ENCODE measurements at places on chromosomes 7 and 10. TPM values are rescaled to one million over a fixed set of nuclear protein-coding genes. Genes with fewer than 3 reads are reported as not detected.

DNA sequence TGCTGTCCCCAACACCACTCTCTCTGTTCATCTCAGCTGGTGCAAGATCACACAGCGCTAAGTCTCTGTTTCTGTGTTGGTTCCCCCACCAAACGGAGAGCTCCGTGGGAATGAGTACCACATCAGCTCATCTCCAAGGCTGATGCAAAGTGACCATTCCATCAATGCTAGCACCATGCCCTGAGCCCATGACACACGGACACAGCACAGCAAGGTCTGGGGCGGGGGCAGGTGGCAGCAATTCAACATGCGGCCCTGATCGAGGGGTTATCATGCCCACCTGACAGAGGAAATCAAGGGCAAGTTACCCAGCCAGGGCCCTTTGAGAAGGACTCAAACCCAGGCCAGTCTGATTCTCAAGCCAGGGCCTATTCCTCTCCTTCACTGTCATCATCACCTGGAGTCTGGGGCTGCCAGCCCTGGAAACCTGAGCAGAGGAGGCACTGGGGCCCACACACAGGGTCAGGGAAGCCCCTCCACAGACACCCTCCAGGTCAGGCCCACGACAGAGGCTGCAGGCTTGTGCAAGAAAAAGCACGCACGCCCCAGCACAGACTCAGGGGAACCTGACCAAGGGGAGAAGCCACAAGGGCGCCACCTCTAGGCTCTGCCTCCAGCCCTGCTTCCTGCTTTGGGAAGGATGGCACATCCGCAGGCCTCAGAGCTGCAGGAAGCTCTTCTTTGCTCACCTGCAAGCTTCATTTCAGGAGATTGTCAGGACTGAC, 74.8 kb downstream of the GRID1 start:
- H3K4me1 ChIP-seq: no peaks in the 10 kb centered on the region
- H3K4me3 ChIP-seq: no peak overlapping the region
- H3K36me3 ChIP-seq: no peaks in the 10 kb centered on the region
- H3K27ac ChIP-seq: no peak overlapping the region

DNA sequence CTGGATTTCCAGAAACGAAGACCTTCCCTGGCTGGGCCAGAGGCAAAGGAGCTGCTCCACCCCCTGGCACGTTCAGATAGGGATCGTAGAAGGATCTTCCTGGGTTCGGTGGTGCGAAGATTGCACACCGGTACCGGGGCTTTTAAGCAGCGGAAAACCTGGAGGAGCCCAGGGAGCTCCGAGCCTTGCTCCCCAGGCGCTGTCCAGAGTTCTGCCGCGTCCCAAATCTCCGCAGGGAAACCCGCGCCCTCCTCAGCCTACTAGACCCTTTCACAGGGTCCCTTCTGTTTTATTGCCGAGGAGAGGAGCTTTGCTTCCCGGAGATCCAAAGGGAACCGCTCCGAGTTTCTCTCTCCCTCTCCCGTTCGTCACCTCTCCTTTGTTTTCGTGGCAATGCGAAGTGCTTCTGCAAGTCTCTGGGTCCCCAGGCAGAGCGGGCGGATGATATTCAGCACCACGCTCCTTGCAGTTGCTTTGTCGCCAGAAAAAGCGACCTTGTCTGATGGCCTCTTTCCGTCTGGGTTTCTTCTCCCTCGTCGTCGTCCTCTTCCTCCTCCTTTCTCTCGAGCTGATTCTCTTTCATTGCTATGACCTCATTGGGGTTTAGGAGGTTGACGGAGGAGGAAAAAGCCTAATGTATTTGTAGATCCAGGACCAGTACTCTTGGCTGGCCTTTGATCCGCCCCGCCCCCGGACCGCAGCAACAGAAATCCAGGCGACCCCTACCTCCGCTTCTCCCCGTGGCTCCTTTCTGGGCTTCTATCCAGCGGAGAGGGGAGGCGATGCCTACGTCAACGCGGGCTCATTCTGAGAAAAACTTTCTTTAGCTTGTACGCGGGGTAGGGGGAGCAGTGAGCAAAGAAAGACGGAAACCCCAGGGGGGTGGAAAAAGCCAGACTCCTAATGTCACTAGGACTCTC, at the start of gene TMEM196:
Gene TMEM196, minus strand, starts transcription at position 777 of the 920 bp plus-strand sequence. CDS start 921 bp downstream, outside the sequence.
- H3K36me3 ChIP-seq: no peaks in the 10 kb centered on the region
- no peak for DNase-seq
- H3K4me3 ChIP-seq: no peak within 1 kb of the TSS

Gene ACTL6B
- not detected for total RNA-seq

Gene MEOX2
- not detected for total RNA-seq

DNA sequence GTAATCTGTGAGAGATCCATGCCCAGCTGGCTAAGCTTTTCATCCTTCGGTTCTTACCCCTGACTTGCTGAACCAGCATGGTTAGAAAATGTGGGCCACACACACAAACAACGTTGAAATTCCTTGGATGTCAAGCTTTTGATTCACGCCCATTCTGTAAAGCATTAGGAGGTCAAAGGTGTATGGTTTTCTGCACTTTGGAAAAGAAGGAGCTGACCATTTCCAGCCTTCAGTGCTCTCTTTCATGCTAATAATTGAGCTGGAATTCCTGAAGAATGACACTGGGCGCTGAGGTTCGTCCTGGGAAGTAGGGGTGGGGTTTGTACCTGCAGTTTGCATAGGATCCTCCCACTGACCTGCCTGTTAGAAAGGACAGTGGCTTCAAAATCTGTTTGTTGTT, 23.1 kb downstream of the KLF6 start:
- H3K4me3 ChIP-seq: no peak overlapping the region
- H3K27me3 ChIP-seq: no peaks in the 10 kb centered on the region
- peaks cover 56% of the 10 kb centered on the region for H3K4me1 ChIP-seq
- no peak for DNase-seq

DNA sequence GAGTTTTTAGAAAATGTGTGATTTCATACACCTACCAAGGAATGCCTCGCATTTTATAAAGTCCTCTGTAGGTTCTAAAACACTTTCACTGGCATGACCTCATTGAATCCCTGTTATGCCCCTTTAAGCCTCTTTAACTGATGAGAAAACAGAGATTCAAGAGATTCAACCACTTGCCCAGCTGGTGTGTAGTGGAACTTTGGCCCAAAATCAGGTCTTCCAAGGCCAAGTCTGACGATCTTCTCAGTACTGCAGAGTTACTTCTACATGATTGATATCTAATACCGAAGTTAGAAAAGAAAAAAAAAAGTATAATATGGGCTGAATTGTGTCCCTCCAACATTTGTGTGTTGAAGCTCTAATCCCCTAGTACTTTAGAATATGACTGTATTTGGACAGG, 202.0 kb downstream of the WDR11 start:
- DNase-seq: no peak
- no peaks in the 10 kb centered on the region for H3K36me3 ChIP-seq
- no peak overlapping the region for H3K27ac ChIP-seq
- no peak overlapping the region for H3K4me3 ChIP-seq
- H3K27me3 ChIP-seq: no peaks in the 10 kb centered on the region

GRCh38 chr7:82595176-82595575, 151.6 kb upstream of the CACNA2D1 start:
- H3K4me3 ChIP-seq: no peak overlapping the region
- H3K4me1 ChIP-seq: no peaks in the 10 kb centered on the region
- H3K27me3 ChIP-seq: no peaks in the 10 kb centered on the region
- no peak overlapping the region for H3K27ac ChIP-seq
- DNase-seq: no peak

GRCh38 chr7:16114633-16115032, 306.7 kb downstream of the CRPPA start:
- H3K36me3 ChIP-seq: no peaks in the 10 kb centered on the region
- no peaks in the 10 kb centered on the region for H3K27me3 ChIP-seq
- DNase-seq: peak; percentile 36
- H3K27ac ChIP-seq: no peak overlapping the region

DNA sequence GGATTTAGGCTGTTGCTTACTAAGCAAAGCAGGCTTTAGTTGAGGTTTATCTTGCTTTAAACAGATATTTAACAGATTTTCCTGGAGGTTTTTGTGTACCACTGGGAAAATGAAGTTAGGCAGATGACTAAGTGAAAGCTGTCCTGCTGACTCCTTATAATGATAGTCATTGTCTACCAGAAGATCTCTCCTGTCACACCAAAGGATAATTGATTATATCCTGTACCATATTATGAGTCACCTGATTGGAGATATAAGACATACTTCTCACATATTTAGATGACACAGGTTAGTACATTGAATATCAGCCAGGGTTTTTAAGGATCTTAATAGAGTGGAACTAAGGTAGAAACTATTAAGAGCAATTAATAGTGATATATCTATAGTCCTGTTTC, 68.4 kb downstream of the PTEN start:
- H3K27ac ChIP-seq: no peak overlapping the region
- no peak overlapping the region for H3K4me3 ChIP-seq
- H3K27me3 ChIP-seq: no peaks in the 10 kb centered on the region

Gene NODAL
- total RNA-seq: not detected

Gene UCN3
- total RNA-seq: not detected

DNA sequence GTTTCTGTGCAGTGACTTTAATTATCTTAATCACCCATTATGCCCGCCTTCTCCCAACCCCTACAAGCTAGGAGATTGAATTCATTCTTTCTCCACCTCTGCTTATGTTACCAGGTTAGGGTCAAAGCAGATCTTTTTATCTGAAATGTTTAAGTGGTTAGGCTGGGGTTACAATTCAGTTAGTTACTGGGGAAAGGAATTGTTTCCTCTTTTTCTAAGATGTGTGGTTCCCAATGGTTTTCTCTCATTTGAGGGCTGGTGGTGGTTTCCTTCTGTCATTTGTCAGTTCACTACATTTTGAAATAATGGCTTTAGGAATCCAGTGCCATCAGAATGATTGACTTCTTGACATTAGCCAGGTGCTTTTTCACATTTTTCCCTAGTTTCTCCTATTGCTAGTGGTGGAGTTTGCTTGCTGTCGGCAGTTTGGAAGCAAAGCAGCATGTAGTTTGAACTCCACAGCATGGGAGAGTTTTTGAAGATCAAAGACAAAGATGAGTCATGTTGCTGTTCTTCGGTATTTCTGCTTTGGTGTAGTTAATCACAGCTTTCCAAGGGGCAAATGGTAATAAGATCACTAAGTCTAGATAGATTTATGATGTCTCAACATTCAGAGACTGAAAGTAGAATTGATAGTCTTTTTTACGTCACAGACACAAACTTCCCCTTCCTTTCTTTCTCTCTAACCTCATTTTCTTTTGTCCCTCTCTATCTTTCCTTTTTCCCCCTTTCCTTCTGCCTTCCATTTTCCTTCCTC, 168.2 kb downstream of the SND1 start:
- H3K4me1 ChIP-seq: no peaks in the 10 kb centered on the region
- no peak overlapping the region for H3K4me3 ChIP-seq
- peak; percentile 7 for DNase-seq
- no peak overlapping the region for H3K27ac ChIP-seq
- no peaks in the 10 kb centered on the region for H3K27me3 ChIP-seq

Gene SMO
- 0.50 TPM for total RNA-seq

GRCh38 chr7:2522780-2523433, 3.3 kb downstream of the LFNG start:
- peaks cover 33% of the 10 kb centered on the region for H3K36me3 ChIP-seq
- DNase-seq: peak; percentile 54
- peak overlapping the region; percentile 71 for H3K4me3 ChIP-seq
- H3K4me1 ChIP-seq: peaks cover 79% of the 10 kb centered on the region

DNA sequence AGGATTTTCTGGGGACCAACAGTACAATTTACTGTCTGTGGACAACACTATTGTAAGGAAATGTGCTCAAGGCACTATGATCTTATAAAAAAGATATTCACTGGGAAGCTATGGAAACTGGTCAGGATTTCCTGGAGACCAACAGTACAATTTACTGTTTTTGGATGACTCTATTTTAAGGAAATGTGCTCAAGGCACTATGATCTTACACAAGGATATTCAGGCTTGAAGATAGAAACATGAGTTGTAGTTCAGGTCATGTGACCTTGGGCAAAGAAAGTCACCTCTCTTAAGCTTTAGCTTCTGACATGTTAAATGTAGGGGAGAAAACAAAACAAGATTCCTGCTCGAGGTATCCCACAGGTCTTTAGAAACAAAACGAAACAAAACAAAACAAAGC, 1.7 kb upstream of the ITPRID1 start:
- H3K36me3 ChIP-seq: no peaks in the 10 kb centered on the region

Gene PPP1R9A
- total RNA-seq: 6.0 TPM

Gene CUZD1
- 0.78 TPM for total RNA-seq

GRCh38 chr10:70542565-70542938, 60.0 kb downstream of the PRF1 start:
- H3K4me3 ChIP-seq: no peak overlapping the region
- H3K4me1 ChIP-seq: peaks cover 4% of the 10 kb centered on the region
- no peaks in the 10 kb centered on the region for H3K36me3 ChIP-seq

Gene PTF1A
- not detected for total RNA-seq

GRCh38 chr7:1181031-1181430, 21.0 kb upstream of the ZFAND2A start:
- no peak overlapping the region for H3K27ac ChIP-seq
- no peak overlapping the region for H3K4me3 ChIP-seq
- H3K4me1 ChIP-seq: peaks cover 8% of the 10 kb centered on the region
- no peaks in the 10 kb centered on the region for H3K27me3 ChIP-seq
- no peak for DNase-seq
- H3K36me3 ChIP-seq: no peaks in the 10 kb centered on the region

DNA sequence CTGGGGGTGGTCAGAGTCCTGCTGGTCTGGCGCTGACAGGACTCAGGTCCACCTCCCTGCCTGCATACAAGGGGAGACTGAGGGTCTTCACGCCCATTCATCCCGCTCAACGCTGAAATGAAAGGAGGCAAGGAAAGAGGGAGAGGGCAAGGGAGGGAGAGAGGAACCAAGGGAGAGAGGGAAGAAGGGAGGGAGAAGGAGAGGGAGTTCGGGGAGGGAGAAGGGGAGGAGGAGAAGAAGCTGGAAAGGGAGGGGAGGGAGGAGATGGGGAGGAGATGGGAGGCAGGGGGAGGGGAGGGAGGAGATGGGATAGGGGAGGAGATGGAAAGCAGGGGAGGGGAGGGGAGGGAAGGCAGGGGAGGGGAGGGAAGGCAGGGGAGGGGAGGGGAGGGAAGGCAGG, 69.4 kb upstream of the INPP5A start:
- no peak overlapping the region for H3K4me3 ChIP-seq
- no peaks in the 10 kb centered on the region for H3K27me3 ChIP-seq
- no peaks in the 10 kb centered on the region for H3K4me1 ChIP-seq

GRCh38 chr7:6558837-6559236, 7.6 kb upstream of the GRID2IP start:
- peak; percentile 57 for DNase-seq
- H3K27me3 ChIP-seq: no peaks in the 10 kb centered on the region
- no peaks in the 10 kb centered on the region for H3K36me3 ChIP-seq

DNA sequence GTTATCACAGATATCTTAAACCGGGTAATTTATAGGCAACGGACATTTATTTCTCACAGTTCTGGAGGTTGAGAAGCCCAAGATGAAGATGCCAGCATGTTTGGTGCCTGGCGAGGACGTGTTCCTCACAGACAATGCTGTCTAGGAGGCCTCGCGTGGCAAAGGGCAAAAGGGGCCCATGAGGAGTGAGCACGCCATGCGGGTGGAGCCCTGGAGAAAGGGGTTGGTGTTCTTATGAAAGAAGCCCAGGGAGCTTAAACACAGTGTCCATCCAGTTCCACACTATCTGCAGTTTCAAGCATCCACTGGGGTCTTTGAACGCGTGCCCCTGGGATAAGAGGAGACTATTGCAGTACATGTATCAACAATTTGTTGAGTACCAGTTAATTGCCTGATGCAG, 51.4 kb downstream of the CXCL12 start:
- no peak for DNase-seq
- H3K27me3 ChIP-seq: no peaks in the 10 kb centered on the region
- no peaks in the 10 kb centered on the region for H3K4me1 ChIP-seq
- no peaks in the 10 kb centered on the region for H3K36me3 ChIP-seq

Gene CAMK1D
- 49.7 TPM for total RNA-seq

GRCh38 chr7:135189961-135190360, 19.5 kb upstream of the CYREN start:
- no peak for DNase-seq
- no peak overlapping the region for H3K27ac ChIP-seq
- peaks cover 70% of the 10 kb centered on the region for H3K36me3 ChIP-seq
- no peak overlapping the region for H3K4me3 ChIP-seq
- H3K27me3 ChIP-seq: no peaks in the 10 kb centered on the region
